ENCODE measurements at places on chromosomes 6 and 20.
A peak's percentile ranks its signal among the peaks of the same experiment; 100 is the strongest.

DNA sequence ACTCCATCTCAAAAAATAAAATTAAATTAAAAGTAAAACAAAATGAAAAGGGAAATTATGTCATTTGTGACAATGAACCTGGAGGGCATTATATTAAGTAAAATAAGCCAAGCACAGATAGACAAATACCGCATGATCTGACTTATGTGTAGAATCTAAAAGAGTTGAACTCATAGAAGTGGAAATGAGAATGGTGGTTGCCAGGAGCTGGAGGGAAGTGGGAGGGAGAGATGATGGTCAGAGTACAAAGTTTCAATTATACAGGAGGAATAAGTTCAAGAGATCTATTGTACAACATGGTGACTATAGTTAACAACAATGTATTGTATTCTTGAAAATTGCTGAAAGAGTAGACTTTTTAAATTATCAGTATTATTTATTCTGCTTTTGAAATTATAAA is 183.4 kb downstream of the ID4 start:
- no peak for DNase-seq

GRCh38 chr20:41095110-41095969 is 42.0 kb upstream of the PLCG1 start:
- peak; percentile 43 for DNase-seq

- DNase-seq = no peak
These were observed 24.9 kb downstream of the SAYSD1 start for GRCh38 chr6:39090036-39090435.

DNA sequence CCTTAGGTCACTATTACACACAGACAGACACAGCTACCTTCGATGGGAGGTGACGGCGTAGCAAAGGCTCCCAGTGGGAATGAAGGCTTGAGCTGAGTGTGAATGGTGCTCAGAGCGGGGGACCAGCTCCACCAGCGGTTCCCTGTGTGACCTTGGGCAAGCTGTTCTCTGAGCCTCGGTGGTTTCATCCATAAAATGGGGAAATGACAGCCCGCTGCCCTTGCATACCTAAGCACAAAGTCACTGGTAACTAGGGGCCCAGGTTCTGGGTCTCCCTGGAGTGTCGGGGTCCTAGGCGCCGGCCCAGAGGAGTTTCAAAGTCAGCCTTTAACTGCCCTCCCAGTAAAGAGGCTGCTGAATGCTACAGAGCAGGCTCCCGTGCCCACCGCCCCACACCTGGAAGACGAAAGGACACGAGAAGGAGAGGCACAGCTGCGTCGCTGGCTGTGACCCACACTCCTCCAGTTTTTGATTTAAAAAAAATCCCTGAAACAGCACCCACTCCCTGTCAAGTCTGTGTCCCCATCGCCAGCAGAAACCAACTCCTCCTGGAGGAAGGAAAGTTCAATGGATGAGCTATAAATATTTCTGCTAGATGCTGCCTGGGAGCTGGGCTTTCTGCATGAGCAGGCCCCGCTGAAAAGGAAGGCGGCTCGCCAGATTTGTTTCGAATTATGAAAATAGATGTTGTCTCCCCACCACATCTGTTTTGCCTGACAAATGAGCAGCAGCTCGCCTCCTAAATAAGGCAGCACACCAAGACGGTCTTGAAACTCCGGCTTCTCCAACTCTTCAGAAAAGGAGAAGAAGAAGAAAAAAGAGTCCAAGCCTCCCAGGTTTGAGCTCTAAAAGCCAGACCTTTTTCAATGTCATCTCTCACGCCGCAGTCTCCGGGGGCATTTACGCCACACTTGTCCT is 27.4 kb downstream of the PMEPA1 start:
- DNase-seq = no peak

DNA sequence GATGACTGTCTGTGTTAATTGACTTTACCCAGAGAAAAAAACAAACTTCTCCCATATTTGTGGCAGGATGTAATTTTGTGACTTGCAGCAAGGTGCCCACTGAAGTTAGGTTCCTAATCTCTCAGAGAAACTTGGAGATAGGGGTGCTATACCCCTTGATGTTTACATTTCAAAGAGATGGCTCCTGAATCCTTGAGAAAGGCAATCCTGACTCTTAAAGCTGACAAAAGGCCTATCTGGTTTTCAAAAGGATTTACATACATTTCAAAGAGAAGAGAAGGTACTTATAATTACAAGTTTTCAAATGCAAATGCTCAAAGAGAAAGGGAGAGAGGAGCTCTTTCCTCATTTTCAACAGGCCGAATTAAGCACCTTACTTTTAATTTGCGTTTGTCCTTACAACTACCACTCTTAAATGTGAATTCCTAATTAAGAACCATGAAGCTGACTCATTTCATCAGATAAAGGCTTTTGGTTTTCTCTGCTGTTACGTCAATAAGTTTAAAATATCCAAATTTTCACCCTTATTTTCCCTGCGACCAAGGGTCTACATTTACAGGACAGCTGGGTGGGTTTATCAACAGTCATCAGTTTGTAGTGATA is 711.8 kb upstream of the MAP3K7 start:
- DNase-seq = no peak
